ENCODE measurements at places on chromosomes 7 and 10. TPM values are rescaled to one million over a fixed set of nuclear protein-coding genes. Genes with fewer than 3 reads are reported as not detected.

Gene ZNF239
- total RNA-seq = 6.0 TPM

GRCh38 chr7:26101361-26102151 lies 50.4 kb upstream of the NFE2L3 start:
- DNase-seq = no peak

- no peak for DNase-seq
Observed at GRCh38 chr7:112086496-112087254, 119.5 kb downstream of the DOCK4 start.

DNA sequence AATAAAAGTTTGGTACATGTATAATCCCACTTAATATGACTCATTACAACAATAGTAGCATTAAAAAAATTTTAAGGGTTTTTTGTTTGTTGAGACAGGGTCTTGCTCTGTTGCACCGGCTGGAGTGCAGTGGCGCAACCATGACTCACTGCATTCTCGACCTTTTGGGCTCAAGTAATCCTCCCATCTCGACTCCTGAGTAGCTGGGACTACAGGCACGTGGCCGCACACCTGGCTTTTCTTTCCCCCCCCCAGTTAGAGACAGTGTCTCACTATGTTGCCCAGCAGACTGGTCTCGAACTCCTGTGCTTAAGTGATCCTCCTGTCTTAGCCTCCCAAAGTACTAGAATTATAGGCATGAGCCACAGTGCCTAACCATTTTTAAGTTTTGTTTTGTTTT lies 40.7 kb downstream of the KMT2C start:
- no peak for DNase-seq

DNA sequence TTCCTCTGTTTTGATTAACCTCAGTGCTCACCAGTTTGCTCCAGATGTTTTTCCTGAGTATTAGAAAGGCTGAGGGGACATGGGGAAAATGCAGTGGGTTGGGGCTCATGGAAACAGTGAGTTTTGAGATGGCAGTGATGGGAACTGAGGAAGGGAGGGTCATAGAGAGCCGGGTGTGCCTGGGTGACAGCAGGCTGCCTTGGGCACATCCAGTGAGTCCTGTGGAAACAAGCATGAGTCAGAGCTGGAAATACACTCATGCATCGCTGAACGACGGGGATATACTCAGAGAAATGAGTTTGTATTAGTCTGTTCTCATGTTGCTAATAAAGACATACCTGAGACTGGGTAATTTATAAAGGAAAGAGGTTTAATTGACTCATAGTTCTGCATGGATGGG lies 202.2 kb downstream of the TMEM178B start:
- DNase-seq = no peak

DNA sequence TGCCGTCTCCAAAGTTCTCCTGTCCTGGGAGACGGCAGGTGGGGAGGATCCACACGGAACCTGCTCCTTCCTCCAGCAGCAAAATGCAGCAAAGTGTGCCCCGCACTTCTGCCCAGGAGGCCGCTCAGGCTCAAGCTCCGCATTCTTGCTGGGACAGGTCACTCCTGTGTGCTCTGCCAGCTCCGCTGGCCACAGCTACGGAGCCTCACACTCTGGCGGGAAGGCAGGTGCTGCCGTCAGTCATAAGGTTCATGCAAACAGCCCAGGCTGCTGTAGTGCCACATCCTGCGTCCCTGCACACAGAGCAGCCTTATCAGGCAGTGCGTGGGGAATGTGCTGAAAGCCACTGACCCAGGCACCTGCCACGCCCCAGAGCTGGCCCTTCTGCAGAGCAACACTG lies 22.4 kb downstream of the ADGRA1 start:
- no peak for DNase-seq

GRCh38 chr10:102230861-102231356 lies 4.8 kb downstream of the ELOVL3 start:
- DNase-seq = peak; percentile 26
